NCI-H2029 treated with DMSO at 0.1 percent for 48 hours (cell line): ENCODE measurements at places on chromosomes 1 and 21.

DNA sequence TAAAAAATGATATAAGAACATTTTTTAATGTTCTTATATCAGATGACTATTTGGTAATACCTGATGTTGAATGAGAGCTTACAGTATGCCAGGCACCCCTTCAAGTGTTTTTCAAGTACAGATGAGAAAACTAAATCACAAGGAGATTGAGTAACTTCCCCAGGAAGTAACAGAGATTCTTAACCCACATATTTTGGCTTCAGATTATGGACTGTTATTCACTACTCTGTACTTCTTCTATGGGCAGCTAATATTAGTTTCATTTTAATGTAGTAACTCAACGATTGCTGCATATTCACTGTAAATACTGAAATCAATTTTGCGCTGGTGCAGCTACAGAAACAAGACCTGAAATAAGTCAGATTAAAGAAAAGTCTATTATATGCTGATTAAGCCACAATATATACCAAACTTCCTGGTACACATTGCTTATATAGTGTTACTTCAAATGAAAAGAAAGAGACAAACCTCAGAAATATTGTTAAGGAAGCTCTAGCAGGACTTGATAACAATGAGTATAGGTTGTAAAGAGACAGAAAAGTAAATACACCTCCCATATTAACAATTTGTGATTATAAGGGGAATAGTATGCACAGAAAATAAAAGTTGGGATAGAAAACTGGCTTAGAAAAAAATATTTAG, 19.7 kb downstream of the DPYD start:
- no peak for DNase-seq

- DNase-seq, result no peak
Measured at GRCh38 chr1:167128261-167129227, 34.7 kb downstream of the STYXL2 start.

DNA sequence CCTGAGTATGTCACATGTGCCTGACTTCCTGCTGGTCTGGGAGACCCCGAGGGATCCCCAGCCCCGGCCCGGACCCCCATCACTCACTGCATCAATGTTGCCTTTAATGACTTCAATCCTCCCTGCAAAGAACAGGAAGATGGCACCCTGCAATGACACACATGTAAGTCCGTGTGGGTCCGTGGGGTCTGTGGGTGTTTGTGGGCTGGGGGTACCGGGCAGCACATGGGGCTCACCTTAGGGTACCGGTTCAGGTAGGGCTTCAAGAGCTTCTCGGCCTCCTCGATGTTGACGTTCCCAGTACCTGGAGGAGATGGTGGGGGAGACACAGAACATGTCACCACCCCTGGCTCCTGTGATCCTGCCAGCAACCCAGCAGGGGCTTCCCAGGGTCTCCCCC, 28.1 kb downstream of the TTC39A start:
- no peak for DNase-seq

DNA sequence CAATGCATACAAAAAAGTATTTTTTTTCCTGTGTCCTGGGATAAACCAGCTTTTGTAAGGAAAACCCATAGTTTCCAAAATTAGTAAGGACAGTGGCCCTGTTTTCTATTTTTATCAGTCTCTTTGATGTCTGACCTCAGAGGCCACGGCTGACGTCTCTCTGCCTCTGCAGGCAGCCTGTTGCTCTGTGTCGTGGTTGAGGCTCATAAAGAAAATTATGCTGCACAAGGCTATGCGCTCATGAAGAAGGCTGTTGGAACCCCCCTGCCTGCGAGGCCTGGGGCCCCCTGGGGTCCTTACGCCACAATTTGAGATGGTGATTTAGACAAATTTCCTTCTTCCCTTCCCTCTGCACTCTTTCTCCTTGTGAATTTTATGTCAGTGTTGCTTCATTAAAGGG, 48.9 kb downstream of the AGPAT3 start:
- DNase-seq, result no peak

DNA sequence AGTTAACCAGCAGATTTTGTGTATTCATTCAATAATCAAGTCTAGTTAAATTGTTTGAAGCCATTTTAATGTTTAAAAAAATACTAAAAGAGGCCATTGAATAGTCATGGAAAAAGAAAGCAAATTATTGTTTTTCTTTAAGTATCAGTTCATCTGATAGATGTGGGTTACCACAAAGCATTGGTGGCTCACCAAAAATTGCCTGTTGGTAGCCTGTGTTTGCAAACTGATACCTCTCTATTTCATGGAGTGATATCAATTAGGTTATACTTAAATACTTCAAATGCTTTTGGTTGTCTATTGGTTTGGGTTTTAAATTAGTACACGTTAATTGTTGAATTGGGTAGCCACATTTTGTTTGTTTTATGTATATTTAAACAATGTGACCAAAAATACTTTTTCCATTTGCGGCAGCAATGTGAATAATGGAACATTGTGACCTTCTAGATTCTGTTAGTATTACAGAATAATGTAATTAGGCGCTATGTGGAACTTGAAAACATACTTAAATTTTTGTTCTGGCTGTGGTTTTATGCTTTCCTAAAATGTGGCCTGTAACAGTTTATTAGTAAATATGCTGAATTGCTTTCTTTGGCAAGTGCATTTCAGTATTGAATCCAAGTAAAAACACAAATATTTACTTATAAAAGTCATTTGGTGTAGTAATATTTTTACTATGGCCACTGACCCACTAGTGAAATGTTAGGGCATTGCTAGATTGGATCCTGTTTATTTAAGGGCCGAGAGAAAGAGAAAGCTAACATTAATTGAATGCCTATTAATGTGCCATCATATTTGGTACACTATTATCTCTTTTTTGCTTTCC, 37.1 kb upstream of the NBL1 start:
- no peak for DNase-seq

DNA sequence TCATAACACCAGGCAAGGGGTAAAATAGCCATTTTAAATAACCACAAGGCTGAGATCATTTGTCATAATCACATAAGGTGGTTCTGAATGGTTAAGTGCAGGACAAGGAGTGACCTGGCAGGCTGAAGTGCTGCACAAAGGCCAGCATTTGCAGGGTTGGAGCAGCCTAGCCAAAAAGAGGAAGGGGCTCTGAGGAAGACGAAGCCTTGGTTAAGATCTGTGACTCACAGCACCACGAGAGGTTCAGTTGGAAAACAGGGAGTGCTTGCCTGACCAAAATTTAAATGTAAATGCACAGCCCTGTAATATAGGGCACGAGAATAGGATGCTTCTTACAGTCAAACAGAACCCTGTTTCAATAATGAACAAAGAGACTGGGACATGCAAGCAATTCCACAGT, 12.1 kb downstream of the ATP5PF start:
- no peak for DNase-seq

- DNase-seq, result no peak
Measured at GRCh38 chr1:4108331-4108730, 208.3 kb upstream of the C1orf174 start.

DNA sequence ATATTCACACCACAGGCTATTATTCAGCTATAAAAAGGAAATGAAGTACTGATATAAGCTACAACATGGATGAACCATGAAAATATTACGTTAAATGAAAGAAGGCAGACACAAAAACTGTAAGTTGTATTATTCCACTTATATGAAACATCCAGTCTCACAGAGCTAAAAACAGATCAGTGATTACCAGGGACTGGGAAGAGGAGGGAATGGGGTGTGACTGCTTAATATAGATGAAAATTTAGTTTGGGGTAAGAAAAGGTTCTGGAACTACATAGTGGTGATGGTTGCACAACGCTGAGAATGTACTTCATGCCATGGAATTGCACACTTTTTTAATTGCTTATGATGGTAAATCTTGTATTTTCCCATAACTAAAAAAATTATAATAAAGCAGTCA, 19.5 kb downstream of the GPBP1L1 start:
- DNase-seq, result no peak

- DNase-seq, result no peak
Measured at GRCh38 chr1:155706139-155706538, 17.2 kb downstream of the DAP3 start.

DNA sequence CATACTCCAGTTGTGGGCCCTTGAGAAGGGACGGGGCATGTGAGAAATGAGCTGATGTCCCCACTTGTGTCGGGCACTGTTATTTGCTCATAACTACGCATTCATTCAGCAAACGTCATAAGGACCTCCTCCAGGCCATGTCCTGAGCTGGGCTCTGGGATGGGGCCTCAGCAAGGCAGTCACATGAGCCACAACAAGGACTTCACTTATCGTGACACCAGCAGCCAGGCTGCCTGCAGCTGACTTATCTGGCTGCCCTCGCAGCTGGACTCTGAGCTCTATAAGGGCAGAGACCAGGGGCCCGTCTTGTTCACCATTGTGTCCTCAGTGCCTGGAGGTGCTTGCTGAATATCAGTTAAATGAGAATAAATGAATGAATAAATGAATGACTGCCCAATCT, 37.5 kb upstream of the GRIK3 start:
- peak; percentile 47 for DNase-seq

- DNase-seq, result no peak
Measured at GRCh38 chr1:26094076-26094669, 17.5 kb upstream of the PDIK1L start.

DNA sequence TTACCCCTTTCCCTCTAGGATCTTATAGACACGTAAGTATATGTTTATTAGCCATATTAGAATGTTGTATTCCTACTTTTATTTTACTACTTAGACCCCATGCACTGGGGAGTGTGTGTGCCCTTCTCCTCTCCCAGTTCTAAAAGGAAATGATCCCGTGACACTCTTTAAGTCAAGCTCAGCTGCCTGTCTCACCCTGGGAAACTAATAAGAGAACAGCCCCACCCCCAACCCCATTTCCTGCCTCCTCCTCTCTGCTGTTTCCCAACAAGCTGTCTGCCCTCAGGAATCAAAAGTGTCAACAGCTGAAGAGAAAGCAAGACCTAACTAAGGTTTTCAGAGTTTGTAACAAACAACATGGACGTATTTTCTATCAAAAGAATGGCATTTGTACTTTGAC, 92.6 kb upstream of the VAV3 start:
- no peak for DNase-seq

- DNase-seq, result no peak
Measured at GRCh38 chr1:18830596-18830995, 28.9 kb downstream of the TAS1R2 start.

GRCh38 chr1:119316870-119317416, 51.6 kb upstream of the HAO2 start:
- no peak for DNase-seq

- no peak for DNase-seq
Measured at GRCh38 chr1:172252321-172252720, 168.2 kb upstream of the C1orf105 start.

DNA sequence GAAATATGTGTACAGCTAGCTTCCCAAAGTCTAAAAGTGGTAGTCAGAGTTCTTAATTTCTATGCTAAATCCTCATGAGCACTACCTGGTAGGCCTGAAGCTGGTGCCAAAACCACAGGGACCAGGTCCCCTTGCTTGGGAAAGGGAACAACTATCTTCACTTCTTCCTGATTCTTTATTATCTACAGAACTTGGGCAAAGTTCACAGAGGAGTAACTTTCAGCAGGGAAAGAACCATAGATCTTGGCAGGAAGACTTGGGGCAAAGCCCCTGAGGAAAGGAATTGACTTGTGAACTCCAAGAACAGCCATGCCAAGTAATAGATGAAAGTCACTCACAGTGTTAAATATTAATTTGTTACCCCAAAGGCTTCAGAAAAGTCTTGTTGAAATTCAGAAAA, 193.0 kb downstream of the ZC3H11B start:
- DNase-seq, result no peak

- no peak for DNase-seq
Measured at GRCh38 chr1:209704584-209704983, at the start of gene HSD11B1. Gene HSD11B1 (plus strand): TSS chr1:209704846. CDS start chr1:209704943, 97 bp downstream.

DNA sequence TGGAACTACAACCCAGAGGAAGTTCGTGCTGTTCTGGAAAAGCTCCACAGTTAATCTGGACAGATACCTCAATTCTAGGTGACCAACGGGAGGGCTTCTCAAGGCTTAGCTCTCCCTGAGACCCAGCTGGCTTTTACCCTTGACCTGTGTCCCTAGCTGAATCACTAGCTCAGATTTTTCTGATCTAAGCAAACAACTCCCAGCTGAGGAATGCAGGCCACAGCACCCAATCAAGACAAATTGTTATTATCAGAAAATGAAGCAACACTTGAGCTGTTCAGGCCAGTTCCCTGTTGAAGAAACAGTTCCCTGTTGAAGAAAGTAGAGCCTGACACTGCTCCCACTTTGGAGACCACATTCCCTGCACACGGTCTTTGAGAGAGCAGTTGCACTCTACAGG, 16.0 kb downstream of the DIO1 start:
- DNase-seq, result no peak
